AG09319 (cell line): ENCODE measurements at places on chromosomes 6 and 20.

GRCh38 chr20:50885068-50885467 is 46.2 kb downstream of the ADNP start:
- DNase-seq = no peak

DNA sequence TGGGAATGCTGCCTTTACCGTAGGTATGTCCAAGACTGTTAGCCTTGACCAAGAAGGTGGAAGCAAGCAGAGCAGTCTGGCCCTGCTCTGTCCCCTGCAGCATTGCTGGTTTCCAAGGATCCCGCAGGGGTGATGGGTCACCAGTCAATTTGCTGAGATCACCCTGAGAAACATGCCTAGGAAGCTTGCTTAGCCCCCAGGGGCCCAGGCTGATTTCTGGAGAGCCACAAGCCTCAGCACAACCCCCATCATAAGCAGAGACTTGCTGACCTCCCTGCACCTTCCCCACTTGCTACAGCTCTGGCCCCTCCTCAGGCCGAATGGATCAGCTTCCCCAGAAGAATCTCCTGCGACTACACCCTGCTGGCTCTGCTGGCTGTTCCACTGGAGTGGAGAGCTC is 21.5 kb downstream of the ARHGAP40 start:
- no peak for DNase-seq

DNA sequence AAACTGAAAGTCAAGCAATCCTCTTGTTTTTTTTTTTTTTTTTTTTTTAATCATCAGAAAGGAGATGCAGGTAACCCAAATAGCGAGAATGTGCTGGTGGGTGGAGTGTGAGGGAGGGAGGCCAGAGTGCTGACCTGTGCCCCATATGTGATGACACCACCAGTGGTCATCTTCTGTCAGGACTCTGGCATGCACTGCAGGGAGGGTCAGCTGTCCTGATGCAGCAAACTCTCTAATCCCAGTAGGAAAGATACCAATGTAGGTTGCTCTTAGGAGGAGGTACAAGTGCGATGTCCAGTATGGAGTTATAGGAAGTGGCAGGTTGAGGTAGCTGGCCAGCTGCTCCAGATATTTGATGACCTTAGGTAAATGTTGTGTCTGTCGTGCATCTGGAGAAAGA is 2.8 kb upstream of the CST4 start:
- no peak for DNase-seq

- DNase-seq = no peak
These were observed 28.0 kb upstream of the NEDD9 start for GRCh38 chr6:11260249-11261038.

- no peak for DNase-seq
These were observed 2.8 kb downstream of the AGER start for GRCh38 chr6:32181148-32181702.

DNA sequence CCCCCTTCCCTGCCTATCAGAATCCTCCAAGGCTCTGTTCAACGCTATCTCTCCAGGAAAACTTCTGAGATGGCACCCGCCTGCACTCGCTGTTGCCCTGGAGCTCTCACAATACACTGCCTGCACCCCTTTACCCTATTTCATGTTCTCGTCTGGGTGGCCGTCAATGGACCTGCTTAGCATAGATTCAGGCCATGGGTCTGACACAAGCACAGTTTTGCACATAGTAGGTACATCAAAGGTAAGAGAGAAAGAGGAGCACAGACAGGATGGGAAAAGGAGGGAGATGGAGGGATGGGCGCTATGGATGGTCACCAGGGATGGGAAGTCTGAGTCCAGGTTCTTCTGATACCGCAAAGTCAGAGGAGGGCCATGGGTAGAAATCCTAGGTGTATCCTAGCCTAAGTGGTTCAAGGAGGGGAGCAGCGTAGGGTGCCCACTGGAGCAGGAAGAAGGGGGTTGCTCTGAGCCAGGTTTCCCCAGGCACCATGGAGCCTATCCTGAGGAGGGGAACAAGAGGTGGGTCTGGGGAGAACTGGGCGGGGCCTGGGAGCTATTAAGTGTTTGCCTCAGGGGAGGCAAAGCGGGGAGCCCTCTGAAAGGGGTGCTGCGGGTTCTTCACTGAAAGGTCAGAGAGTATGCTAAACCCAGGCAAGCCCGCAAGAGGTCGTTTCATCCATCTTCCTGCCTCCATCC is 89.3 kb downstream of the MRPL14 start:
- no peak for DNase-seq

GRCh38 chr6:55277646-55278045 is 49.6 kb upstream of the GFRAL start:
- no peak for DNase-seq

- no peak for DNase-seq
These were observed 31.7 kb downstream of the SLC35A1 start for GRCh38 chr6:87504441-87504840.

DNA sequence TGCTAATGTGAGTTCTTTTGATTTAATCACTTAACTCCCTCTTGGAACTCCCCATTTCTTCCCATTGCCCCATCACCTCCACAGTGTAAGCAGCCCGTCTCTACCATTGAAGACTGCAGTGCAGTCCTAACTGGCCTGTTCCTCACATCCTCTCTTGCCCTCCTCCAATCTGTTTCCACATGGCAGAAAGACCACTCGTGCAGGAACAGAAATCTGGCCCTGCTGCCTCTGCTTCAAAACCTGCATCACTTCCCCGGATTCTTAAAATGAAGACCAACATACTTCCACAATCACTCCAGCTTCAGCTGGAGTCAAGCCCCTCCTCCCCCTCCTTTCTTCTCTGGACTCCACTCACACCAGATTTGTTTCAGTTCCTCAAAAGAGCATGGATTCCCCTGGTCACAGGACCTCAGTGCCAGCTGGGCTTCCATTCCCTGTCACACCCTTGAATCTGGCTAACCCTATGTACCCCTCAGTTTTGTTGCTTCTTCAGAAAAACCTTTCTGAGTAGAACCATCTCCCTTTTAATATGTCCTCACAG is 802.3 kb downstream of the MAFB start:
- no peak for DNase-seq

GRCh38 chr20:34311118-34312023 is 8.2 kb upstream of the AHCY start:
- DNase-seq = no peak

- DNase-seq = no peak
These were observed 48.3 kb downstream of the TBXT start for GRCh38 chr6:166119116-166119911.

DNA sequence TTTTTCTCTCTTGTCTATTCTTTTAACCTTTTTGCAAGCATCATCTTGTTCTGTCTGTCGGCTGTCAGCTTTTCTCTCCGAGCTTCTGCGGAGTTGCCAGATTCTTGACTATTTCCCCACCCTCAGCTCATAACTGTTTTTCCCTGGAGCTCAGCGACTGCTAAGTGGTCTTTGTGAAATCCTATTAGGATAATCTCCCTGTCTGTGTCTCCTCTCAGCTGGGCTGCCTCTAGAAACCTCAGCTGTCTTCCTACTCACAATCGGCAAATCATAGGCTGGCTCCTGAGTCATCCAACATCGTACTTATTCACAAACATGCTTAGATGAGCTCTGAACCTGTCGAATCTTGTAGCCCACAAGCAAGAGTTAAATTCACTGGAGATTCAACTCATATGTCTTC is 332.3 kb downstream of the PTPRT start:
- no peak for DNase-seq

DNA sequence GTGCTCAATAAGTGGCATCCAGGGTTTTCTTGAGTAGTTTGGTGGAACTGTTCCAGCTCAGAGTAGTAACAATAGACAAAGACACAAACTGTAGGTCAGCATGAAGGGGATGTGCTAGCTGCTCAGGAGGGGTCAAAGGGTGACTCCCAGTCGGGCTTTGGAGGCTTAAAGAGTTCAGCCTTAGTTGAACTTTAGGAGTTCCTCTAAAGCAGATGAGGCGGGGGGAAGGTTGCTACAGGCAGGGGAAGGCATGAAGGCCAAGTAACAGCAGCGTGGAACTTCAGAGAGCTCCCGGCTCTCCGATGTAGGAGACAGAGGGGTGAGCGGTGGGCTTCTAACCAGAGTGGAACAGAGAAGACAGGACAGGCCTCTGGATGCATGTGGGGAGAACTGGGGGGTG is 115.5 kb upstream of the CD93 start:
- DNase-seq = no peak

GRCh38 chr6:6824381-6824780 is 235.9 kb downstream of the LY86 start:
- no peak for DNase-seq

- DNase-seq = no peak
These were observed 71.4 kb downstream of the VTA1 start for GRCh38 chr6:142218446-142218845.

DNA sequence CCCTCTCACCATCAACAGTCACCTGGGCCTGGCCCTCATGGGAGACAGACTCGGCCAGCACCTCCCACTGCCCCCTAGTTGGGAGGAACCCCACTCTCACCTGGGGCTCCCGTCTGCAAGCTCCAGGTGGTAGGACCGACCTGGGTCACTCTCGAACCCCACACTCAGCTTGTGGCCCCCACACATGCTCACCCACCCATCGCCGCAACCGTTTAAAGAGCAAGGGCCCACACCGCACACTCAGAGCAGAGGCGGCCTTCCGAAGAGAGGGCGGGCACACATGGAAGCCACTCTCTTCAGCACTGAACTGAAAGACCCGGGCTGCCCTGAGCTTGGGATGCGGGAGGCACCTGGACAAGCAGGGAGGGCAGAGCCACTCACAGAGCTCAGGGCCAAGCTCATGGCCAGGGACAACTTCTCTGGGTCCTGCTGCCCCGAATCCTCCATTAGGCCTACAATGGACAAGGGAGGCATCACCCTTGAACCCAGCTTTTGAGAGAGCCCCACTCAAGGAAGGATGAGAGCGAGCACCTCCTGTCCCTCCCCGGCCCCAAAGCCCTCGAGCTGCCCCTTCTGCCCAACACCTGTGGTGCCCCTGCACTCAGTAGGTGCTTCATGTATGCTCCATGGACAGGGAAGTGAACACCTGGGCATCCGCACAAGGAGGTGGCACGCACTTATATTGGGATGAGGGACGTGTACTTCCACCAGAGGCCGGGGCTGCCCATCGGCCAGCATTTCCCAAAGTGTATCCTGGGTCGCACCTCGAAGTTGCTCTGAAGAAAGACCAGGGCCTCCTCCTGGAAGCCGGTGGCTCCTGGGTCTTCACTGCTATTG is 50.4 kb downstream of the YTHDF1 start:
- DNase-seq = no peak

GRCh38 chr6:4840169-4840568 is 64.0 kb downstream of the CDYL start:
- DNase-seq = no peak

DNA sequence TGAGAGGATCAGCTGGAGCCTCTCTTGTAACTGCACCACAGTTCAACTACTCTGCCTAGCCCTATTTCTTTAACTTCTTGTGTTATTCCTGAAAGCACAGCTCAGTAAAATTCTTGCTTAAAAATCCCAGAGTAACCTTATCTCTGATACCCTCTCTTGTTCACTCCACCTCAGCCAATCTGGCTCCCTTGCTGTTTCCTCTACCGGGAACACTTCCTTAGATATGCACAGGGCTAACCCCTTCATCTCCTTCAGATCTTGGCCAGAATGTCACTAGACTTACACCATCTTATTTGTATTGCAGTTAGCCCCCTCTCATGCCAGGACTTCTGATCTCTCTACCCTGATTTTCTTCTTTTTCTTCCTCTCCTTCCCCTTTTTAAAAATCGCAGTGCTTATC is 2.6 kb upstream of the ZKSCAN3 start:
- no peak for DNase-seq

GRCh38 chr6:153160221-153160620 is 29.1 kb upstream of the RGS17 start:
- no peak for DNase-seq

- no peak for DNase-seq
These were observed 84.1 kb downstream of the CDK19 start for GRCh38 chr6:110731196-110731595.

DNA sequence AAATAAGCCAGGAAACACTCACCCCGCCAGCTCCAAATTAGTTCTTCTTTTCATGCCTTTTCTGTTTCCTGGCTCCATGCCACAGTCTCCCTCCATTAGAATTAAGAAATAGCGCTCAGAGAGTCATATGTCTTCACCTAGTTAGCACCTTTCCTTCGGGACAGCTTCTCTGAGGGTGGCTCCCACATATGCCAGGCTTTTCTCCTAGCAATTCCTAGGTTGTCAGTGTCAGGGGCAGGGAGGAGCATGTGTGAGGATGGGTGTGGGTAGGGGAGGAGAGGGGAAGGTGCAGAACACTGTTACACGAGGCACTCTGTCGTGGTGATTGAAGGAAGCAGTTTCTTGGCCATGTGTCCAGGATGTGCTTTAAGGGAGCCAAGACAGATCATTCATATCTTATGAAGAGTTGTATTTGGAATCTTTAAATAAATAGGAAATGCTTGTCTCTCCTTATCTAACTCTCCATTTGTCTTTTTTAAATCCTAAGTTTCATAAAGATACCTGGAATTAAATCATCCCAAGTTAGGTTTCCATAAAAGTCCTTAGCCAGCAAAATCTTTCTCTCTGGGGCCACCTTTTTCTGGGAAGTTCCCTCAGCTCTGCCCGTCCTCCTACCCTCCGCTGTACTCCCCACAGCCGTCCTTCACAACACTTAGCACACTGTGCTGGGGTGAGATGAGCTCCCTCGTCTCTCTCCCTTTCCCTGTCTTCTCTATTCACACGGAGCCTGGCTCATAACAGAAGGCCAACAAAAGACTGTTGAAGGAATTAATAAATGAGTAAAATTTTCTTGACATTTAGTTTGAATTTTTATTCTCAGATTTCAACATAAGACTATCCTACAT is 361.0 kb downstream of the CD83 start:
- DNase-seq = no peak
